ENCODE measurements at places on chromosomes 4 and X.

DNA sequence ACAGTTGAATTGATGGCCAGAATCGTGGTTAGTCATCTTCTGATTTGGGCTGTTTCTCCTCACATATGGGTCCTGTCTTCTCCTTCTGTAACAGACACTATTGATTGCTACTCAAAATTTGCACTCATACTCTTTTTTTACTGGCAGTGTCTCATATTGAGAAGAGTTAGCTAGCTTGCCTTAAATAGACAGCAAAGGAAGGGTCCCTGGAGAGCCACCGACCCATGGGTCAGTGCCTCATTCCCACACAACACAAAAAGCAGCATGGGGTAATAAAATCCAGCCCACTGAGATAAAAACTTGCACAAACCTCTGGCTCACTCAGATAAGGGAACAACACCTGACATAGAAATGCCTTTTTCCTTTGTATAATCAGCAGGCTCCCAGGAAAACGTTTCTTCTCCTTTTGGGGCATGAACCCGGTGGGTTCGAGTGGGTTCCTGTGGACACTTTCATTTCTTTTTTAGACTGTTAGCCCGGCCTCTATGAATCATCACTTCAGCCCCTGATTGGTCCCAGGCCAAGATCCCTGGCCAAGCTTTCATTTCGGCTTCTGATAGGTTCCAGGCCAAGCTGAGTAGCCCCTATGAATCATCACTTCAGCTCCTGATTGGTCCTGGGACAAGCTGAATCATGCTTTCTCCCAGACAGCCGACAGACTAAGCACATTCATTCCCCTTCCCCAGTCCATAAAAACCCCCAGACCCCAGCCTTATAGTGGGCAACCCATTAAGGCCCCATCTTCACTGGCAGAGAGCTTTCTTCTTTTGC, 408.1 kb downstream of the DCAF12L2 start:
- peak; percentile 3 for DNase-seq

- DNase-seq, result no peak
Measured at GRCh38 chr4:40536032-40536431, 93.6 kb downstream of the RBM47 start.

- DNase-seq, result no peak
Measured at GRCh38 chrX:47633689-47634590, 4.2 kb upstream of the CFP start.

- DNase-seq, result no peak
Measured at GRCh38 chrX:131741103-131741581, 197.3 kb downstream of the OR13H1 start.

GRCh38 chr4:129232589-129233337, 136.8 kb downstream of the C4orf33 start:
- peak; percentile 15 for DNase-seq

GRCh38 chr4:25817059-25817681, 45.6 kb downstream of the SEL1L3 start:
- no peak for DNase-seq

DNA sequence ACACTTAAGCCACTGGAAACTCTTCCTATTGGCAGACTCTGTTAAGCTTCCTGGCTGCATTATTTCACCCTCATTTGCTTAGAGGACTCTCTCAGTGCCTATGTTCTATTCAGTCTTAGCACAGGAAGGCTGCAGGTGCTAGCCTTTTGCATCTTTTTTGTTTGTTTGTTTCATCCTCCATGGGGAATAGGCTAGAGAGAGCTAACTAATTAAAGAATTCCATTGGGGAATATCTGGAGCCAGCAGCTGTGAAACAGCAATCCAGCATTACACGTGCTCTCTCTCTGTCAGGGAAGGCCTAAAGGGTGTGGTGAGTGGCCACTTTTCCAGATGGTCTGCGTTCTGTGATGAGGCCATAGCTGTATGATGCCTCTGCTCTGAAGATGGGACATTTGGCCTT, 633.6 kb downstream of the SPRY1 start:
- DNase-seq, result no peak

GRCh38 chr4:94676970-94677369, 80.8 kb upstream of the BMPR1B start:
- DNase-seq, result no peak

DNA sequence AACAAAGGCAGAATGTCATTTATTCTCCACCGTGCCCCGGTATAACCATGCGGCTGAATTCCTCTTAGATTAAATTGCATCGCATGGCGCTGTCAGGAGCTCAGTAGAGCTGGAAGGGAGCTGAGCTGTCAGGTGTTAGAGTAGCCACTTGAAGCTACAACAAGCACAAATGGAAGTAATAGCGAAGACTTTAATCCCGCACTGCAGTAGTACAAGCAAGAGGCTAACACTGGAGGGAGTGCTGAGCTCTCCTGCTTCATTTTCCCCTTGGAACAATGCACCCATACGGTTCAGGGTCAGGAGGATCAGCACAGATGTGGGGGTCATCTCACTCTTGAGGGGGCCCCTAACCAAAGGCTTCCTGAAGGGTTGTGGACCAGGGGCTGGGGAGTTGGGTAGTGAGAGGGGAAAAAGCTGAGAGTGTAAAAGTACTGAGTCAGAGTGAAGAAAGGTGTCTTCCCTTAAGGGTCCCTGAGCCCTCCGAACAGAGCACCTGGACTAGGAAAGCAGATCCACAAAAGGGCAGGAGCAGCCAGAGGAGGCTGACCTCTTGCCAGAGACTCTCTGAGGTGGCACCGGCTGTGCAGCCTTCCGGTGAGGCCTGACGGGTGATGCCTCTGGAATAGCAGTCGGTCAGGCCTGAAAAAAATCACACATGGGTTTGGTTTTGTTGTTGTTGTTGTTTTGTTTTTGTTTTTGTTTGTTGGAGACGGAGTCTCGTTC, 36.0 kb upstream of the CBR4 start:
- DNase-seq, result no peak

DNA sequence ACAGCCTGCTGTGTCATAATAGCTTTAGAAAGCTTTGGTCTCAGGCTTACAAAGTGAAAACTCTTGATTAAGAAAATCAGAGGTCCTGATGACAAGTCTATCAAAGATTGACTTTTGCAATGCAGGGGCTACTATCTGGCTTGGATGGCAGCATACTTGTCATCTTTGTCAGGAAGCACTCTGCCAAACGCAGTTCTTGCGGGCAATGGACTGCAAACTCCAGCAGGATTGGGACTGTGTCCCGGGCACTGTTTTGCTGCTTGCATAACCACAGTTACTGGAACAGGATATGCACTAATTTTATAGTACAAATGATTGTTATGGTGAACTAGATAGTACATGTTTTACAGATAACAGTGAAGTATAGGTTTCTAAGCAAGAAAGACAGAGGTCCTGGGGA, 185.6 kb downstream of the IQCM start:
- DNase-seq, result no peak

DNA sequence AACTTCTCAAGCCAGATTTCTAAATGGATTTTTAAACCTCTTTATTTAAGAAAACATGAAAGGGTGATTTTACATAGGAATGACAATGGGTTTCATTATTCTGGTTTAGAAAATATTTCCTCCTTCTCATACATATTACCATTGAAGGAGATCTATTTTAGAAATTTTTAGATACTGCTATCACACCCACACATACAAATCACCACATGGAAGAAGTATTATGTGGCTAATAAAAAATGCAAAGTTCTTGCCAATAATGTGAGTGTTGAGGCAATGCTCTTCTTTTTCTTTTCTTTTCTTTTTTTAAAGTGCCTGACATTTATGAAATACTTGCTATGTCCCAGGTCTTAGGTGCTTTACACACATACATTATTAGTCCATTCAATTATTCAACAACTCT, 6.8 kb downstream of the STAP1 start:
- DNase-seq, result no peak

GRCh38 chrX:24846550-24847150, 152.9 kb downstream of the POLA1 start:
- DNase-seq, result no peak

- no peak for DNase-seq
Measured at GRCh38 chr4:145939441-145939750, 773 bp upstream of the ZNF827 start.

- no peak for DNase-seq
Measured at GRCh38 chr4:74536557-74536956, 91.6 kb downstream of the AREG start.

GRCh38 chrX:136810493-136810892, 29.8 kb upstream of the ARHGEF6 start:
- no peak for DNase-seq

DNA sequence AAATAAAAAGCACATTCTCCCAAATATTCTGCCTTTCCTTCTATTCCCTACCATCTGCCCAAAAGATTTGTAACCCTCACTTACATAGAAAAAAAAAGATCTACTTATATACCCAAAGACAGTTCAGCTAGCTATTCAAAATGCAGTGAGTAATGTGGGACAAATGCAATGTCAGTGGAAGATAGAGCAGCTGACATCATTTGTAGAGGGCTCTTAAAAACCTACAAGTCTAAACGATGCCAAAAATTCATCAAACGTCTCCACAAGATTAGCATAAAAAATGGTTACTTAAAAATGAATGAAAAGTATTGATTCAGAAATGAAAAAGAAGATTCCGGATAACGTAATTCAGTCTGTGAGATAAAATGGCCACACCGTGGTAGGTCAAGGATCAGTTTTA, 96.5 kb downstream of the ASB9 start:
- no peak for DNase-seq

DNA sequence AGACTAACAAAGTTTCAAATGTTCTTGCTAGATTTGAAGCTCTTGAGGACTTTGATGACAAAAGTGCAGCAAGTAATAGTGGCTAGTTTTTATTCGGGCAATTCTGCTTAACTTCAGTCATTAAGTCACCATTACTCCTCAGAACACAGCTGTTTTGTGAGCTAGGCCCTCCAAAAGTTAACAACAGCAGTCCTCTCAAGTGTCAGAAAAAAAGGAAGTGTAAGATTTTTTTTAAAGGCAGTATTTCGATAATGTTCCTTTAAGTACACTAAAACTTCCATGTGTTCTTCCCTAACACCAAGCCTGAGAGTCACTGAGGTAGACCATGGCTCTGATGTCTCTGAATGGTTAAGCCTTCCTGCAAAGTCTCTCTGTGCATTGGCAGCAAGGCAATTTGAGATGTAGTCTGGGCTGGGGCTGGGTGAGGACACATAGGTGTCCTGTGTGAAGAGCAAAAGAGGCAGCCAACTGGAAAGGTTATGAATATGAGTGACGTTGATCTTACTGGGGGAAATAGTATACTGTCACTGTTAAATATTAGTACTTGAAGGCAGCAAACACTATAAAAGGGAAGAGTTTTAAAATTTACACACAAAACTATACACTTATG, 174.0 kb upstream of the MAP3K15 start:
- DNase-seq, result no peak

DNA sequence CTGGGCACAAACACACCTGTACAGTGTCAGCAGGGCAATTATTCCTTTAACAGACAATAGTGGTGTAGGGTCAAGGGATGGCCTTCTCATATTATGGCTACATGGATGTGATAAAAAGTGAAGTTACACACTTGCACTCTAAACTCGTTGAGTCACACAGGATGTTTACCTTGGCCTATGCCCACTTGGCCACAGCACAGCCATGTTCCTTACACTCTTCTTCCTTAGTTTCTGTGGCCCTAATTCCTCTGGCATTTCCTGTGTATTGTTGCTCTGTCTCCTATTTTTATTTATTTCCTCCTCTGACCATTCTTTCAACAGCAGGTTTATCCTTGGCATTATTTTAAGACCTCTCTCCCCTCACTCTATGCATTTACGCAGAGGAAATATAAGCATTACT, 86.8 kb upstream of the NPFFR2 start:
- DNase-seq, result no peak

- DNase-seq, result no peak
Measured at GRCh38 chrX:153392642-153393321, 8.4 kb downstream of the PNMA6E start.

GRCh38 chr4:8921465-8921864, 49.8 kb upstream of the HMX1 start:
- no peak for DNase-seq

GRCh38 chrX:29662759-29663503, 552.4 kb upstream of the MAGEB2 start:
- no peak for DNase-seq

GRCh38 chr4:8394061-8394519, 46.4 kb downstream of the ACOX3 start:
- DNase-seq, result no peak

- peak; percentile 51 for DNase-seq
Measured at GRCh38 chr4:173527103-173527891, 2.7 kb downstream of the HAND2 start.

- peak; percentile 65 for DNase-seq
Measured at GRCh38 chr4:159902648-159903047, 799.8 kb downstream of the RAPGEF2 start.

- peak; percentile 57 for DNase-seq
Measured at GRCh38 chrX:119784747-119785446, 6.5 kb downstream of the RPL39 start.

GRCh38 chrX:64190136-64190740, 15.3 kb downstream of the AMER1 start:
- no peak for DNase-seq

GRCh38 chr4:63458010-63458409, 951.2 kb downstream of the TECRL start:
- no peak for DNase-seq

- no peak for DNase-seq
Measured at GRCh38 chr4:41430792-41431191, 107.2 kb upstream of the LIMCH1 start.

DNA sequence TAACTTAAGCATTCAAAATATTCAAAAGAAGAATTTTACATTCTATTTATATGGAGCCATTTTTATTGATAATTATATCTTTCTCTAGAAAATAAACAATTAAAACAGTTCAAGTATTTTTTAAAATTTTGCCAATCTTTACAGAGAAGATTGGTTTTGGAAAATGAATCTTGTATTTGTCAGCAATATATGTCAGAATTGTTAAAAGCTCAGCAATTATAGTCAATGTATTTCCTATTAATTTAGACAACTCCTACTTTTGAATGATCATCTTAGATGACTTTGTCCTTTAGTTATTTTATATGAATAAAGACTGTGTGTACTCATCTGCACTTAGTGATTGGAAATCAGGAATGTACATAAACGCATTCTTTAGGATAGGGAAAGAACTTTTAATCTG, 223.9 kb upstream of the MAD2L1 start:
- DNase-seq, result no peak

DNA sequence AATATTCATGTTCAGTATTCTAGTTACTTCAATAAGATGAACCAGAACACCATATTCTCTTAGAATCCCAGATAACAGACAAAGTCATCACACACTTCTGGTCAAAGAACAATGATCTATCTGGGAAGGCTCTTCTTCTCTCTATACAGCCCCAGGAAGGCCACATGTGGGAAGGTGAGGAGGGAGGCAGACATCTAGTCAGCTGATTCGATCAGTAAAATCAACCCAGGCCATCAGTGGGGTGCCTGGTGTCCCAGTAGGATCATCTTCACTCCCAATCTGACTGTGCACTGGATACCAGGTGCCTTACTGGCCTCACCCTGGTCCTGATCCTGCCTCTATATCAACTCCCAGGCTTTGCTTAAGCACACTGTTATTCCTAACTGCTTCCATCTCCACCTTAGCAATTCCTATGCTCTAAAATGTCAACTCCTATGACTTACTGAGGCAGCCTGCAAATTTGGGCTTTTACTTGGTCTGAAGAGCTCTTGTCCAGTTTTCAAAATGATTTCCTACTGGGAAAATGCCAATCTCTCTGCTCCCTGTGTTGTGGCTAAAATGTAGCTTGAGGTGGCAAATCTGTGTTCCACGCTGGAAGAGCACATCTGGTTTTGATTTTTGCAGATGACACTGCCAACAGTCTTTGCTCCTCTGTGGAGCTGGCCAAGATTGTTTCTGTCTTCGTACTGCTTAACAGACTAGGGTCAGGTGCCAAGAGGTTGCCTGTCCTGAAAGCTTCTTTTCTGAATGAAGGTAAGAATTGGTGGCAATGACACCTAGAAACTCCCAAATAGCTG, 128.7 kb downstream of the MGST2 start:
- DNase-seq, result peak; percentile 61

GRCh38 chr4:176363072-176363471, 43.3 kb downstream of the SPCS3 start:
- DNase-seq, result no peak

Measured in BE2C (cell line).